ENCODE measurements at places on chromosomes 5 and 9. TPM values are rescaled to one million over a fixed set of nuclear protein-coding genes. Genes with fewer than 3 reads are reported as not detected.

- DNase-seq: no peak
Observed at GRCh38 chr5:139600336-139600949, 39.3 kb downstream of the UBE2D2 start.

HTR4 gene
- 0.29 TPM for polyA plus RNA-seq

DNA sequence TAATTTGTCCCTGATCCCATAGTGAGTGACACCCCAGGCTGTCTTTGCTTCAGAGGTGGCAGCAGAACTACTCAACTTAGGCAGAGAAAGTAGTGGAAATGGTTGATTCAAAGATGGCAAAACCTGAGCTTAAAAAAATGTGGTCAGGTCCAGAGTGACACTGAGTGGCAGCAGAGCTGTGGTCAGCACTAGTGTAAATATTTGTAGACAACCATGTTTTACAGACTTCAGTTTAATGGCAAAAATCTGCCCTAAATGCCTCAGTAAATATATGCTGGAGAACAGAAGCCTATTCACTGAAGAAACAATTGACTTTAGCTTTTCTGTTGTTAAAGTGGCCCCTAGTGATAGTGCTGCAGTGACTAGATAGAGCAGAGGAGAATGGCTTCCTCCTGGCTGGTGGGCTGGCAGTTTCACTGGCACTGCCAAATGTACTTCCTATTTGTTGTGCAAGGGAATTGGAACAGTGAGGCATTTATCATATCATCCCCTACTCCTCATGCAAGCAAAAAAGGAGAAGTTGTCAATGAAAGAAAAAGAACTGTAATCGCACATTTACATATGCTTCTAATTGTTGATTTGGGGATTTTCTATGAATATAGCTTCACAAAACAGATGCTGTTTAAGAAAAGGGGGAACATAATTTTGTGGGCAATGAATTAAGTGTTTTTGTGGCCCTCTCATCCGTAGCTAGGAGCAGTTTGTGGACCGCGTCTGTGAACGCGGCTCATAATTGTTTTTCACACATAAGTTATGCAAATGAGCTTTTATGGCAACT, 12.0 kb downstream of the PBX3 start:
- no peak for DNase-seq

ARHGEF28 gene
- 3.5 TPM for polyA plus RNA-seq

IL13 gene
- not detected for polyA plus RNA-seq

DNA sequence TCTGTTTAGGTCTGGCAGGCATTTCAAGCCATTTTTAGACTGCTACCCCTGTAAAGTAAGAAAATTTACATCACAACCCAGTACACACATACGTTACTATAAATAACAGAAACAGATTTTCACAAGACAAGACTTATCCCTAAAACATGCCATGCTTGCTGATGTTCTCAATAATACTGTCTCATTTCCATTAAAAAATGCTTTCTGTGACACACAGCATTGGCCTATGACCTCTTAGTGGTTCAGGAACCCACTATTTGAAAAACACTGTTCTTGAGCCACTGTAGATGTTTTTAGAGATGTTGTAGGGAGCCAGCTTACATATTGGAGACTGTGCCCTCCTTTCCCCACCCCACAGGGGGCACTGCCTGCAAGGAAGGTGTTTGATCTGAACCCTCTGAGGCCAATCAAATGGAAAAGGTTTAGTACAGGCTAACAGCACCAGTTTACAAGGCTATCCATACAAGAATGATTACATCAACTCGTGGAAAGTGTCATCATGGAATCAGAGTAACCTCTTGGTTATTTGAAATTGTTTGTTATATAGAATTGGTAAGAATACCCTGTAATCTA, 30.8 kb downstream of the ZSWIM6 start:
- DNase-seq: no peak

- DNase-seq: no peak
Observed at GRCh38 chr9:12221470-12221869, 471.7 kb upstream of the TYRP1 start.

GRCh38 chr5:119016125-119016774, 27.9 kb upstream of the DTWD2 start:
- DNase-seq: no peak

GRCh38 chr9:14218253-14218652, 95.7 kb downstream of the NFIB start:
- no peak for DNase-seq

DNA sequence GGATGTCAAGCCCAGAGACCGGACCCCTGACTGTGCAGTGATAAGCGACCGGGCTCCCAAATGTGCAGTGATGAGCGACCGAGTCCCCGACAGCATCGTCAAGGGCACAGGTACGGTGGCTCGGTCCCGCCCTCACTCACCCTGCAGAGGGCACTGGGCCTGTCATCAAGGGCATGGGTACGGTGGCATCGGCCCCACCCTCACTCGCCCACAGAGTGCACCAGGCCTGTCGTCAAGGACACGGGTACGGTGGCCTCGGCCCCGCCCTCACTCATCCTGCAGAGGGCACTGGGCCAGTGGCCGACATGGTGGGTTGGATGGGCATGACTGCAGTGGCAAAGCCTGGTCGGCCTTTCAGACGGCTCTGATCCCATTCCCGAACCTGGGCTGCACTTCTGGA, 9.7 kb upstream of the LRRC14B start:
- DNase-seq: no peak

GRCh38 chr5:9642621-9643020, 12.5 kb upstream of the TAS2R1 start:
- DNase-seq: no peak

- no peak for DNase-seq
Observed at GRCh38 chr9:134553996-134554372, 87.6 kb upstream of the COL5A1 start.

DNA sequence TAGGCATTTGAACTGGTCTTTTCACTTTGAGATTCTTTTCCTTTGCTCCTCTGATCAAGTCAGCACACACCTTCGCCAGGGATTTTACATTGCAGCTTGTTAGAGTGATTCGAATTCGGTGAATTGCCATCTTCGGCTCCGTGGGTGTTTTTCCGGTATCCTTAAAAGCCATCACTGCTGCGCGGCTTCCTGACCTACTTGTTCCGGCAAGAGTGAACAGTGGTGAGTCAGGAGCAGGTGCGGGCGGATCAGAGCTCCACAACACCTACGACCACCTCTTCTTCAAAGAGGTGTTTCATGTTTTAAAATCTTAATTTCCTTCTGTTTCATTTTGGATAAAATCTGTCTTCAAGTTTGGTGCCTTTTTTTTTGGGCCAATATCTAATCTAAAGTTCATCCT, 134.6 kb downstream of the TMC1 start:
- no peak for DNase-seq

DNA sequence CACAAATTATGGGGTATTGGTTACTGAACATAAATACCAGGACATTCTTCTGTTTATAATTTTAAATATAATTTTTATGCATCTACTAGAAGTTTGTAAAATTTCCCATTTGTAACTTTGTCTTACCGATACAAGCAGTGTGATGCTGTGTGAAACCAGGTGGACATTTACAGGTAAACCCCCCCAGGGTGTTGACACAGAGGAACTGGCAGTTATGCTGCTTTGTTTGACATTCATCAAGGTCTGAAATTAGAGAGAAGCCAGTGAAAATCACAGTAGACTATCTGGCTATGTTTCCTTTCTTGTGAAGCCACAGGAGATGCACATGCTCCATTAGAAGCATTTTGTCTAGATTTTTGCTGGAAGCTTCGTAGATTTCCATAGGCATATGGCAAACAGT, 190.9 kb downstream of the SLC12A2 start:
- DNase-seq: no peak

INVS gene
- polyA plus RNA-seq: 10.1 TPM

- DNase-seq: peak; percentile 12
Observed at GRCh38 chr9:8627976-8628679, 828.5 kb upstream of the DMAC1 start.

GAPVD1 gene
- polyA plus RNA-seq: 25.5 TPM

DNA sequence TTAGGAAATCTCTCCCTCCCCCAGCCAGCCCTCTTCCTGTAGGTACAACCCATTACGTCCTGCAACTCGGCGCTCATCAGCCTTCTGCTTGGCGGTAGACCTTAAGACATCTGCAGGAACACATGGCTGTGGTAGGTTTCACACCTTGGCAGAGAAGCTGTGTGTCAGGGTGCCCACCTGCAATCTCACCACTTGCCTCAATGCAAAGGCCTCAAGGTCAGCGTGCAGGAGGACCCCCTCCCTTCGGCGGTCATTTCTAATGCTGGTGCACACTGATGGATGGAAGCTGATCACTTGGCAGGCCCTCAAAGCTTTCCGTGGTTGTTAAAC, 67.3 kb downstream of the CRB2 start:
- no peak for DNase-seq

DNA sequence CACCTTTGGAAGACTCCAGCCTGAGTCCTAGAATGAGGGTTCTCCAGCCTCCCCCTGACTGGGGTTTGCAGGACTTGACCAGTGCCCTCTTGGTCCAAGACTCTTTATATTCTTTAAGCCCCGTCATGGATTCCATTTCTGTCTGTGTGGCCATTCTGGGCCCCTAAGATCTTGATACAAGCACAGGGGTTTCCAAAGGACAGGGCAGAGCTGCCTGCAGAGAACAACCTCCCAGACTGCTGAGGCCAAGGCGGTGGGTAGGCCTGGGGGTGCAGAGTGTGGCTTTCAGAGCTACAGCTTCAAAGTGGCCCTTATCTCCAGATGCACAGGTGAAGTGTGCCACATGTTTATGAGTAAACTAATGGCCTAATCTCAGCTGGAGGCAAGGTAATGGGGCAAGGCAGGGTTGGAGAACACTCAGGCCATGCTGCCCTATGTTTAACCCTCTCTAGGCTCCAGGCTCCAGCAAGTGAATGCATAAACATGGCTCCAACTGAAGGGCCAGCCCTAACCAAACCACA, 32.1 kb downstream of the FOXI1 start:
- DNase-seq: no peak

DNA sequence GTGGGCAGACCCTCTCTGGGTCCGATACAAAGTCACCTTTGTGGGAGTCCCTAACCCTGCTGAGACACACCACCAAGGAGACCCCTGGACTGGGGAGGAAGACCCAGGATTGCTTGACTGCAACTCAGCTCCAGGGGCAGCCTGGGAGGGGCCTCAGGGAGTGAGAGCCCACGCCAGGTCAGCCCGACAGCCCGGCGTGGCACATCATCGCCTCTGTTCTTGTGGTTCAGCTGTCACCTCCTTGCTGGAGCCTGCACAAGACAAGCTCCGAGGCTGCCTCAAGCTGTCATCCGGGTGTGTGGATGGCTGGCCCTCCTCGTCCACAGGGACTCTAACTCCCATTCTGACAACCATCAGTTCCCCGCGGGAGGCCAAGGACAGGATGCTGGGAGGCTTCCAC, 133.6 kb downstream of the ZNF354C start:
- DNase-seq: no peak

GRCh38 chr5:119666542-119666941, 37.2 kb downstream of the FAM170A start:
- DNase-seq: no peak

FBXO4 gene
- 8.3 TPM for polyA plus RNA-seq

CLK4 gene
- 21.7 TPM for polyA plus RNA-seq

GRCh38 chr5:168929656-168930055, 350.5 kb upstream of the PANK3 start:
- no peak for DNase-seq

DNA sequence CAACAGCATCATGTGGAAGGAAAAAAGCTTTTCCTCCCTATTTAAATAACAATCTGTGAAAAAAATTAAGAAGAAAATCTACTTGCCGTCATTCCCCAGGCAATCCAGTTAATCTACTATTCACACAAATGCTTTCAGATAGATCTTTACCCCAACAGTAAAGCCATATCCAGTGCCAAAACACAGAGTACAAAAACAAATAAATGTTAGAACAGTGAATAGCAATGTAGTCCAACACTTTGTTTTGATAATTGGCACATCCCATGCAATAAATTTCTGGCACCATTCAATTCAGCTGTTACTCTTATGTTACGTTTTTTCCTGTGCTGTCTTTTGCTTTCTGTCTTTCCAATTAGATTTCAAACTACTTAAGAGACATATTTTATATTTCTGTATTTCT, 2245.5 kb upstream of the WWC1 start:
- no peak for DNase-seq
